ENCODE measurements at places on chromosomes 7 and 10.
A peak's percentile ranks its signal among the peaks of the same experiment; 100 is the strongest.

DNA sequence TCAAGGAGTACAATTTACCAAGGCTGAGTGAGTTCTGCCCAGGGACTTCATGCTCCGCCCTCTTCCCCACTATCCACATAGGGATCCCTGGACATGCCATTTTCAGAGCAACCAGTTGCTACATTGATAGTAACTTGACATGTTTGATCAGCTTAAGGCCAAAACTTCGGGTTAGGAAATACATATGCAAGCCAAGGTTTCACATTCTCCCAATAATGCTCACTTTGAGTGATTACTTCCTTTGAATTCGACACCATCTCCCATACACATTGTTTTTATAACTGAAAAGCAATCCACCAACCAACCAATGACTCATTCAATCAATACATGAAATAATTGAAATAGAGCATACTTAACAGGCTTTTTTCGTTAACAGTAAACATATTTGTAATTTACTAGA lies 137.9 kb downstream of the GLI3 start:
- DNase-seq: no peak

- no peak for DNase-seq
Measured at GRCh38 chr10:102335184-102335583, 60.3 kb upstream of the NFKB2 start.

DNA sequence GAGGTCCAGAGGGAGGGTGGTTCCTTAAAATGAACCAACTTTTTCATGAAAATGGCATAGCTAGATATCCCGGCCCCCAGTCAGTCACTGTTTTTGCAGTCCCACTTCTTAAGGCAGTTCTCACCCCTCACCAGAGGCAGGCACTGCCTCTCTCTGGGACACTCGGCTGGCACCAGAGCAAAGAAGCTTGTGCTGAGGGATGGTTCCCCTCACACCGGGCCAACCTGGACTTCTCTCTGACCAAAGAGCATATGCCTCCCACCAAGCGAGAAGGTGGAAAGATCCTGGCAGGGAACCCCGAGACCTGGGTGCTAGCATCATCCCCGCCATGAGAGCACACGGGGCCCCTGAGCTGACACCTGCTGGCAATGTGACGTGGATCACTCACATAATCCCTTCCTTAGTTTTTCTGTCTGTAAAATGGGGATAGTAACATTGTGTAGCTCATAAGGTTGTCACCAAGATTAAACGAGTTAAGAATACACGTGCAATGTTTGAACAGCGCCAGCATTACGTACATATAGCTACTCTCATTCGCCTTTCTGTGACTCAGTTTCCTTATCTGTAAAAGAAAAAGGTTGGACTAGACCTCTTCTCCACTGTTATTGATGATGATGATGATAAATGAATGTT lies 88.5 kb downstream of the PARP12 start:
- DNase-seq: no peak

DNA sequence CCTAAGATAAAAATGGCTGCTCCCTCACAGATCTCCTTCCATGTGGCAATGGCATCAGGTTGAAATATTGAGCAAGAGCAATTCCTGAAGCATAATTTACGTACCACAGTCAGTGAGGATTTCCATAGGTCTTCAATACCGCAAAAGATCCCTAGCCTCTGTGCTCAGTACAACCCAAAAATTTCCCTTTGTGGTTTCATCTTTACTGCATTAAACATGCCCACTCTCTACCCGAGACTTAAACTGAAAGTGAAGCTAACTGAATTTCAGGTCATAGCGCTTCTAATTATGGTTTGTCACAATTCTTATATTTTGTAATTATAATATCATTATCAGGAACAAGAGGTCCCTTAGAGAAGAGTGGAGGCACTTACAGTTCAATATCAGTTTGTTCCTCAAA lies 1071.1 kb downstream of the XPNPEP1 start:
- DNase-seq: no peak

GRCh38 chr10:45202242-45202641 lies 113.2 kb downstream of the OR13A1 start:
- DNase-seq: no peak

DNA sequence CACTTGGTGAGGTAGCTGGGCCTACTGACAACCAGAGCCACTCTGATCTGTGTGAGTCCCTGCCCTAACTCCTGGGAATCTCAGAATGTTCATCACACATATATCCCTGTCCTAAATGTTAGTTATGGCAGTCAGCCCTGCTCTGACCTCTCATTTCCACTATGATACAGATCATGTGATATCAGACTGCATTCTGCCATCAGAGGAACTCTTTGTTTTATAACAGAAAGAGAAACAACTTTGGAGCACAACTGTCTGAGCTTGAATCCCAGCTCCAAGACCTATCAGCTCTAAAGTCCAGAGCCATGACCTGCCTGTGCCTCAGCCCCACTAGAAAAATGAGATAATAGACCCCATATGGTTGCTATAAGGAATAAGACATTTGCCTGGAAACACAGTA lies 54.6 kb upstream of the ABCB4 start:
- DNase-seq: no peak

- DNase-seq: no peak
Measured at GRCh38 chr7:154577141-154577873, 425.6 kb downstream of the PAXIP1 start.

- DNase-seq: no peak
Measured at GRCh38 chr10:25989951-25990350, 55.9 kb downstream of the MYO3A start.

GRCh38 chr10:123097039-123097438 lies 38.7 kb upstream of the HMX3 start:
- DNase-seq: no peak

DNA sequence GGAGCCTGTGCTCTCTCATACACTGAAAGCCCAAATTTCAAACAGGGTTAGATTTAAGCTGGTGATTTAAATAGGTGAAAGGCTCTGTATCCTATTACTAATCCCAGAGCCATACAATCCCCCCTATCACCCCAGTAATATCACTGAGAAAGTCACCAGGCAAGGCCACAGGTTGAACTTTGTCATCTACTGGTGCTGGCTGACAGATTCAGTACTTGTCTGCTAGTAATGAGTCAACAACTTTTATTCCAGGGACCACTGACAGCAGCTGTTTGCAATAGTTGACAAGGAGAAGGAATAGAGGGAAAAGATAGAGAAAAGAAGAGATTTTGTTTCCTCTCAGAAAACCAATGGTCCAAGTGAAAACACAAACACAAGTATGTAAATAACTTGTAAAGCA lies 10.4 kb downstream of the ASB15 start:
- DNase-seq: no peak

- no peak for DNase-seq
Measured at GRCh38 chr7:141673346-141673745, 28.6 kb downstream of the DENND11 start.

GRCh38 chr10:17025444-17026295 lies 103.9 kb downstream of the CUBN start:
- peak; percentile 33 for DNase-seq

- no peak for DNase-seq
Measured at GRCh38 chr10:131724169-131724545, 176.7 kb upstream of the PPP2R2D start.

DNA sequence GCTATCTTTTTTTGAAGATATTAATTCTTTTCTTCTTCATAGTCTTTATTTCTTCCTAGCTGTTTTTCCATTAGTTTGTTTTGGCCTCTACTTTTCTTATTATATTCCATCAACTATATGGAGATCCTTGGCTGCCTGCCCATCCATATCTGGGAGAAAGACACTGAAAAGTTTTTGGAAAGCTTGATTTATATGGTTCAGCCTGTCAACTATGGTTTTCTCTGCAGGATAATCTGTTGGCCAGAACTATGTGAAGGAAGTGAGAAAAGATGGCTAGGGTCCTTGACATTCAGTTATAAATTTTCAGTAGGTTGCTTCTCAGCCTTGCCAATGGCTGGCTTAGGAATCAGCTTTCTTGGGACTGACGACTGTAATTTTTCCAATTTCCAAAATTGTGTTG lies 10.0 kb upstream of the CDK14 start:
- DNase-seq: no peak

DNA sequence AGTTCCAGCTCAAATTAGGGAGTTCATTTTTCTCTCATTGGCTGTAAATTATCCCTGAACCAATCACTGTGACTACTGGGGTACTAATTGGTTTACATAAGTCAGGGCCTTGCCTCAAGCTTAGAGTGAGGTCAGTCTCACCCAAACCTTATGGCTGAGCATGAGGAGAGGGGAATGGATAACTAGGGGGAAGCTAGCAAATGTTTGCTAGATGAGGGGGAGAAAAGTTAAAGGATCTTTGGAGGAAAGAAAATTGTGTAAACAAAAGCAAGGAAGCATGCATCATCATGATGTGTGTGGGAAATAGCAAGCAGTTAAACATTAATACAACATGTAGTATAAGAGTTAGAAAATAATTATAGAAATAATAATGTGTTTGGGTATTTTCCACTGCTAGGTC lies 121.9 kb downstream of the BBS9 start:
- no peak for DNase-seq

GRCh38 chr10:29962166-29962850 lies 97.1 kb downstream of the JCAD start:
- DNase-seq: no peak

- DNase-seq: no peak
Measured at GRCh38 chr10:21496343-21497176, 28.9 kb downstream of the SKIDA1 start.

DNA sequence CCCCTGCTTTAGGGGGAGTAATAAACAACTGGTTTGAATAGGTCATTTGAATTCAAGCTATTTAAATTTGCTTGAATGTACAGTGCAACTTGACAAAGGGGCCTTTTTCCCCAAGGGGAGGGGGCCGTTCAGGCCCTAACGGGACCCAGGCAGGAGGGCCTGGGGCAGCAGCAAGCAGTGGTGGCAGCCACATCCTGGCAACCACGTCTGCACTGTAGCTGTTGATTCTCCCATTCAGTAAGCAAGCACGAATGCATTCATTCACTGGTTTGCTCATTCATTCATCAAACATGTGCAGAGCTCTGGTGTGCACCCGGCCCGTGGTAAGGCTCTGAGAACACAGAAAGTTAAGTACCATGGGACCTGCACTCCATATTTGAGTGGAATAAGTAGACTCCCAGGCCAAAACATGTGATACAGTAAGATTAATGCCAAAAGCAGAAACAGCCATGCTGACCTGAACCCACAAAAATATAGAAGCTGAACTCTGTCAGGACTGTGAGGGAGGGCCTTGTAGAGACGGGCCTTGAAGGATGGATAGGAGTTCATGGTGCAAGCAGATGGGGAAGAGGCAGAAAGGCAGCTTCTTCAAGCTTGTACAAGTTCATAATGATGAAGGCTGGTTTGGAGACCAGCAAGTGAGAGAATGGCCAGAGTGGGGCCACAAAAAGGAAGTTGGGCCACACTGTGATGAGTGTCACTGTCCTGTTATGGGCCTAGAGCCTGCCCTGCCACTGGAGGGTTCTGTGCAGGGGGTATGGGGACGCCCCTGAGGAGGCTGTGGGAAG lies 29.3 kb upstream of the C10orf53 start:
- no peak for DNase-seq

DNA sequence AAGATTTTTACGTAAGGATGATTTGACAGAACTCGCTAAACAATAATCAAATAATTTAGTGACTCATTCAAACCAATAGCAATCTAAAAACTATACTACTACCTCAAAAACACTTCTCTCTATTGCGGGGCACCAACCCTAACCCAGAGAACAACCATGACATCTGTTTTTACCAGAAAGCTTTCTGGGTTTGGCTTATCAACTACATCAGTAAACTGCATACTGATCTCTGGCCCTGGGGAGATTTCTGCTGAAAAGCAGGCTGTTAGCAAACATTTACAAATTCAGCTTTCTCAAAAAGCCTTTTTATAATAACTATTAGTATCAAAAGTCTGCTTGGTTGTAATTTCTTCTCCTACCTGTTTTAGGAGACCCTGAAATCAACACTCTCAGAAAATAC lies 144.5 kb upstream of the ZWINT start:
- DNase-seq: no peak

GRCh38 chr7:67019562-67020390 lies 23.1 kb downstream of the TYW1 start:
- no peak for DNase-seq

GRCh38 chr7:44216521-44217222 lies 15.9 kb downstream of the YKT6 start:
- no peak for DNase-seq

- no peak for DNase-seq
Measured at GRCh38 chr7:29033584-29033983, 75.5 kb upstream of the TRIL start.

GRCh38 chr7:127536741-127537140 lies 48.7 kb downstream of the GCC1 start:
- no peak for DNase-seq

DNA sequence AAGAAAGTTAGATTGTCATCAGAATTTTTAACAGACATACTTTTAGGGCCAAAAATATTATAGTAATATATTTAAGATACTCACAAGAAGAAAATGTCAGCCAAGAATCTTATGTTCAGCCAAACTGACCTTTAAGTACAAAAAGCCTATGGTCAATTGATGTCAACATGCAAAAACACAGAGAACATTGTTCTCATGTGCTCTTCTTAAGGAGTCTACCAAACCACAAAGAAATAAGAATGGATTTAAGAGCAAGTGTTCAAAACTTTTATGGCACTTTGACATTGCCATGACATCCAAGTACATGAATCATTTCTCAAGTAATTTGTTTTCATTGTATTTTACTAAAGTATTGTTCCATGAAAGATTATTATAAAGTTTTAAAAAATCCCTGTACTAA lies 180.4 kb downstream of the TMEM26 start:
- DNase-seq: no peak

GRCh38 chr10:71581376-71581775 lies 138.2 kb downstream of the C10orf105 start:
- no peak for DNase-seq

GRCh38 chr10:132381741-132382140 lies 15.3 kb upstream of the PWWP2B start:
- no peak for DNase-seq

DNA sequence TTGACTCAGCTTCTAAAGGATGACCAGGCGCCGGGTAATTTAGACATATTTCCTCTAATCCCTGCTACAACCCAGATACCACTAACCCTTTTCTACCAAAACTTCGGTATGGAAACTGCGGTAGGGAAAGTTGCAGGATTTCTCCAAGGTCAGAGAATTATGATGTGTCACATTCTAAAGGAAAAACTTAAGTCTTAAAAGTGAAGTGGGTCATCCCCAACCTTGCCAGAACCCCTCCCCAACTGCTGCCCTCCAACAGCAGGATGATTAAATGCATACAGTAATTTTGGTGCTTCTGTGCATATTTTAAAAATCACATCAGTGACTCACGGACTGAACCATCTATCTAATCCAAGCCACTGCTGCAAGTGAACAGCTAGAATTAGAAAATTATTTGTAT lies 52.7 kb downstream of the GRB10 start:
- DNase-seq: no peak

DNA sequence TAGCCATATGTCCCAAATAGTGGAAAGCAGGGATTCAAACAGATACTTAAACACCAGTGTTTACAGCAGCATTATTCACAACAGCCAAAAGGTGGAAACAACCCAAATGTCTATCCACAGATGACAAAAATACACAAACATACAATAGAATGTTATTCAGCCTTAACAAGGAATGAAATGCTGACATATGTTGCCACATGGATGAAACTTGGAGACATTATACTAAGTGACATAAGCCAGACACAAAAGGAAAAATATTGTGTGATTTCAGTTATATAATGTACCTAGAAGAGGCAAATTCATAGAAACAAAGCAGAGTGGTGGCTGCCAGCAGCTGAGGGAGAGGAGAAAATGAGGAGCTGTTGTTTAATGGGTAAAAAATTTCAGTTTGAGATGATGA lies 533.9 kb upstream of the FZD8 start:
- no peak for DNase-seq

Data from activated CD4-positive, alpha-beta T cell treated with anti-CD3 and anti-CD28 coated beads for 1 hour (primary cell).